ENCODE measurements at places on chromosomes 12 and 14.

- DNase-seq, result no peak
Observed at GRCh38 chr12:6539314-6539682, 5.0 kb downstream of the GAPDH start.

GRCh38 chr12:95601091-95601961 is 50.0 kb upstream of the USP44 start:
- no peak for DNase-seq

GRCh38 chr12:3595721-3596120 is 104.7 kb downstream of the PRMT8 start:
- no peak for DNase-seq

DNA sequence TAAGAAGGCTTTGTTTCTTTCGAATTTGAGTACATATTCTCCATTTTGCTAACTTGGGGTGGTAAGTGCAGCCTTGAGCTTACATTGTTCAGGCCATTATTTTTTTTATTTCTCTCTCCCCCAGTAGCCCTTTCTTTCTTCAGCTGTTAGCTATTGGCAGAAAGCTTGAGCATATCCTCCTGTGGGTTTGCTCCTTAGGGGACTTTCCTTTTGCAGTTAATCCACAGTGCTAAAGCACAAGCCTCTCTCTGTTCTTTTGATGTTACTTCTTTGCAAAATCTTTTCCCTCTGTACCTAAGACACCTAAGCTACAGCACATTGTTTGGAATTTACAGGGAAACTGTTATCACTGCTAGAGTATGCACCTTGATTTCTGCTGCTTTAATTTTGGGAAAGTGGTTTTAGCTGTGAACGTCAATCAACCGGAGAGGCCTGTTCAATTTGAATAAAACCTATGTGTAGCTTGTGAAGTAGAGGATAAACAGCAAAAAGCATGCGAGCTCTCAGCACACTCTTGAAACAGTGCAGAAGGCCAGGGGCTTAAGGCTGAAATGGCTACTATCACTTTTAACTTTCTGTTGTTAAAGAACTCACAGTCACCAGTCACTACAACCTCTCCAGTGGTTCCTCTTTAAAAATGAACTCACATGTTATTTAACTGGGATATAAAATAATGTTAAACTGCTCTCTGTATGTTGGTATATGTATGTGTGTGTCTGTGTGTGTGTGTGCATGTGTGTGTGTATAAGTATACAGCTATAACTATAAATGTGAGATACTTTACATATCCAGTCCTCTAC is 139.2 kb downstream of the PDZRN4 start:
- no peak for DNase-seq

DNA sequence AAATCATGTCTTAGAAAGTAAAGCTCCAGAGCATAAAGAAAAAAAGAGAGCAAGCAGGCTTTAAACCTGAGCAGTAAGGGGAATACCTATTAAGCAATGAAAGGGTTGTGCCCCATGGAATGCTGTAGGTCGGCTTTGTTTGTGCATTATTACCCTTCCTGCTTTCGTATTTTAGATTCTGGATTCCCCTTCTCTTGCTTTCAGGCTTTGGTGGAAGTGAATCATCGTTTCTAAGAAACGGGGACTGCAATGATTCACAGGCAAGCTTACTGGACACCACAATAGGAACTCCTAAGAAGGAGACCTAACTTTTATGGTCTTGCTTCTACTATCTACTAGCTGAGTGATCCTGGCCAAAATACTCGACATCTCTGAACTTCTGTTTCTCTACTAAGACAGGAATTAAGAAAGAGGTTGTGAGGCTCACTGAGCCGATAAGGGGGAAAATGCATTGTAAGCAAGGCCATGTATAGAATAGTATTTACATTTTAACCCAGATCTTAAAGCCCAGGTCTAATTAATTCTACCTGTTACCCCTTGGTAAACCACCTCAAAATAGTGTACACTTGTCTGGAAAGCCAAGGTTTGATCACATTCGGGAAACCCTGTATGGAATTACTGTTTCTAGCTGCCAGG is 1.2 kb upstream of the BMAL2 start:
- no peak for DNase-seq

DNA sequence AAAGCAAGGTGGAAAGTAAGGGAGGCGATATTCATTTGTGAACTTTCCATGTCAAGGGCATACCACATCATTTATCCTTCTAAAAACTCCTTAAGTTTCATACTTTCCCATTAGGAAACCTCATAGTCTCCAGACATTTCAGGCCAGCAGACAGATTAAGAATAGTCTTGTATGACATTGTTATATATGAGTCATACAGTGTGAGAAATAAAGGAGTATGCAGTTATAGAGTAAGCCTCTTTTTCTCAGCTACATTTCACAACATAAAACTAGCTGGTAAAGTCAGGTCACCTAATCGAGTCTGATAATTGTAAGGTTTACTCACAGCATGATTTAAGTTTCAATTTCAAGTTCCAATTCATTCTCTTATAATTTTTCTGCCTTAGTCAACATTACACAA is 164.3 kb downstream of the GRIP1 start:
- no peak for DNase-seq

GRCh38 chr14:104689109-104689880 is at the start of gene INF2:
INF2 (plus strand) TSS chr14:104689618; CDS start chr14:104701366, 11,748 bp downstream.
- DNase-seq, result peak; percentile 77
